Chondrocyte (in vitro differentiated cells): ENCODE measurements at places on chromosomes 6 and 20. TPM values are rescaled to one million over a fixed set of nuclear protein-coding genes. Genes with fewer than 3 reads are reported as not detected.

PRDM13 gene
- total RNA-seq = not detected in 3 replicates

DNA sequence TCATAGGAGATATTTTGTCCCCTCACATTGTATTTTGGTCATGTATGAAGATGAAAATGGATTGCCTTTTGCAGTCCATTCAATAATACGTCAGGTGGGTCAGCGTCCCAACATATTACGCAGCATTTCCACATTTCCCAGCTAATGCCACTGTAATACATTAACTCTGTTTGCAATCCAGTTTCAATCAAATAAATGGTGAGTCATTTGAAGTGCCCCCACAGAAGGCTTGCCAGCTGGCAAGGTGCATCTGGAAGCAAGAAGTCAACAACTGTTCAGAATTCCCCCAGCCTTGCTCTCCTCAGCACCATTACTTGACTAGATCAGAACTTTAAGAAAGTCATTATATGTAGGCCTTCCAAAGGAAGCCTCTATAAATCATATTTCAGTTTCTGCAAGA, 50.4 kb downstream of the PHACTR1 start:
- no peak for DNase-seq

DNA sequence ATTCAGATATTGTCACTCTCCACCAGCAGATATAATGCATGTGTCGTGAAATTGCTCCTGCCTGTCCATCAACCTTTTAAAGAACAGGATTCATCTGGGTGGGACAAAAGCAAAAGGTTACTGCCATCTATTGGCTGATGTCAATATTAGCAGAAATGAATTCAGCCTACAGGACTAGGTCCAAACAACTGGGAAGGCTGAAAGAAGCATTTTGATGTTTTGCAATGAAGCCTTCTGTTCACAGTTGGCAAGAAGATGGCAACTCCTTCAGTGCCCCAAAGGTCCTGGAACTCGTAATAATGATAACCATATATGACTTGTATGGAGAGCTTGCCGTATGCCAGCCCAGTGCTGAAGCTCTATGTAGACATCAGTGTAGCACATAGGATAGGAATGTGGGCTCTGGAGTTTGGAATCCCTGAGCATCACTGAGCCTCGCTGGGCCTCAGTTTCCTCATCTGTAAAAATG, 7.5 kb downstream of the BCAS1 start:
- no peak for DNase-seq

DNA sequence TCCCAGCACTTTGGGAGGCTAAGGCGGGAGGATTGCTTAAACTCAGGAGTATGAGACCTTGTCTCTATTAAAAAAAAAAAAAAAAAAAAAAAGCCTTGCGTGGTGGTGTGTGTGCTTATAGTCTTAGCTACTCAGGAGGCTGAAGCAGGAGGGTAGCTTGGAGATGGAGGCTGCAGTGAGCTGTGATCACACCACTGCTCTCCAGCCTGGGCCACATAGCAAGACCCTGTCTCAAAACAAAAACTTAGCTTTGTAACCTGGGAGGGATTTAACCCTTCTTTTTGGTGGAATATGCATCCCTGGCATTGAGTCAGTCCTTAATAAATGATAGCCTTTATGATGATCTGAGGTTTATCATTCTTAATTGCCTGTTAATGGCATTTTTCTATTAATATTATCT, 12.8 kb downstream of the ASXL1 start:
- DNase-seq = no peak

- no peak for DNase-seq
Observed at GRCh38 chr20:137668-138490, 4.5 kb upstream of the DEFB126 start.

DNA sequence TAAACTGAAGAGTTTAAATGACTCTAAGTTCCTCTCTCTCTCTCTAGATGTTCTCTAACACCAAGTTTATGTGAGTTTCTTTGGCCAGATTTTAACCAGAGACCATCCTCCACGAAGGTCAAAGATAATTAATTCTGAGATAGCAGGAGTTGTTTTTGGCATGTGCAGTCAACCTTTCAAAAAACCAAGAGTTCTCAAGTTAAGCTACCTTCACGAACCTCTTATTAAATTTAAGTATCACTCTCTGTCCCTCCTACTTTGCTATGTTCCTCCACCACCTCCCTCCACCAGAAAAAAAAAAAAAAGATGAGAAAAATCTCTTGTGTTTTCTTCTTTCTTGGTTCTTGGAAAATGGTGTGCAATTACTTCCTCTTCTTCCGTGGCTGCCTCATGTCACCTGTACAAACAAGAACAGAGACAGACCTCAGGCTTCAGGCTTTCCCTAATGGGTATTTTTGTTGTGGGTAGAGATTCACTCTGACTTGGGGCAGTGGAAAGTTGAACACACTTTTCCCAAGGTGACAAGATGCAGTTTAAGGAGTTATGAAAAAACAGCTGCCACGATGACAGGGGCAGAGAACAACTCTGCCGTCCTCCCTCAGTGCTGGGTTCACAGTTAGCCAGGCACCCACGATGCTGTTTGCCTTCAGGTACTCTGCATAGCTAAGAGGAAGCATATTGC, 64.3 kb downstream of the ADTRP start:
- DNase-seq = no peak

- no peak for DNase-seq
Observed at GRCh38 chr6:25035174-25035511, 99.4 kb upstream of the RIPOR2 start.

DNA sequence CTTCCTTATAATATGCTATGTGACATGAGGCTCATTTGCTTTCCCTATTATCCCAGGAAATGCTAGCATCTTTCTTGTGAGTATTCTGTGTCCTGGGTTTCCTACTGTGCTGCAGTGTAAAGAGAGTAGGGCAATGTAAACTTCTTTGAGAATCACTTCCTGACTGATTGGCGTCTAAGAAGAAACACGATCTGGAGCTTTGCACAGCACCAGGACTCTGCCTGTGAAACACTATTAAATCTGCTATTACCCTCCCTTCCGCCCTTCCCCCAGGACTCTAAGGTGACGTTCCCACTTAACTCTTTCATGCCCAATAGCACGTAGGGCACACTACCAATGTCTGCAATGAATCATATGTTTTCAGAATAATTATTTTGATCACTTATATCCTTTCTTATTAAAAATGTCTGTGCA, 607.3 kb upstream of the CITED2 start:
- no peak for DNase-seq

DNA sequence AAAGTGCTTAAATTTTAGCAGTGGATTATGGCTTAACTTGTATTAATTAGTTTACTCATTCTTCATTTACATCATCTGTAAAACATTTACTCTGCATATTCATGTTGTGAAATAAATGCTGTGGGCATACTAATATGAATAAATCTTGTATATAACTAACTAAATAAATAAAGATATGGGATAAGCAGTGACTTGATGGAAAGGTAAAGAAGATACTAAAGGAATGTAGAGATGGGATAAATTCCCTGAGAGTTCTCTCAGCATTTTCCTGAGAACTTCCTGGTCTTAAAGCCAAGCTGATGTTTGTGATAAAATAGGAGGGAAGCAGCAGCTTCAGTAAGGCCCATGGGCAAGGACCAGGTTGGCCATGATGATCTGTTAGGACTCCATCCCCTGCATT, 652.1 kb downstream of the RNF144B start:
- DNase-seq = no peak

DNA sequence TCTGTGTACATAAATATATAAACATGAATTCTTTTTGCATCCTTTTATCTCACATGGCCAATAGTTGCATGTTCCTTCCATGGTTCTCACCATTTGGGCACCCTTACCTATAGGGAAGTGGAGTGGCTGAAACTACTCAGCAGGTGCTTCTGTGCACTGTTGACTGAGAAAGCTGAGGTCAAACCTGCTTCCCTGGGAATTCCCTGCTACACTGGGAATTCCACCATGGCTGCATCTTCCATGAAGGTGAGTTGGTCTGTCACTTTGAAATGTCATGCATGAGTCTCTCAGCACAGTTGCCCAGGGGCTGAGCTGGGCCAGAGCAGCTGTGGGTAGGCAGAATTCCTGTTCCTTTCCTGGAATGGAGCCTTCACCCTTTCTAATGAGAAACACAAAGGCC, 193.8 kb upstream of the PRSS16 start:
- DNase-seq = no peak

- no peak for DNase-seq
Observed at GRCh38 chr20:60900618-60901017, 351.4 kb upstream of the CDH4 start.

DNA sequence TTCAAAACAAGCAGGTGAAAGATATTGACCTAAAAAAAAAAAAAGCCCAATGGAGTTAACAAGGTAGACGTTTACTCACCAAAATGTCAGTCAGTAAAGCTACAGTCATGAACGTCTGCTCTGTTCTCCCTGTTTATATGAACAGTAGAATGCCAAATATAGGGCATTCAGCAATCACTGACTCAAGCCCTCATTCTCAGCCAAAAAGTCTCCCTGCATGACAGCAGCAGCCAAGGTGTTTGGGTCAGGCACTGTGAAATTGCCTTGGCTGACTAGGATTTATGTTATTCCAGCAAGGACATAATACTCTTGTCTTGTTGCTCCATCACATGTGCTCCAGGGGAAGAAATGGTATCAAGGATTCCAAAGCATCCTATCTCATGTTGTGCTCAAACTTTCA, 194.7 kb upstream of the RSPO3 start:
- no peak for DNase-seq

BANF2 gene
- total RNA-seq = not detected in 3 replicates

EYA4 gene
- total RNA-seq = 1.7 to 8.6 TPM (median 7.9 TPM) in 3 replicates

RAET1L gene
- total RNA-seq = not detected in 3 replicates

DNA sequence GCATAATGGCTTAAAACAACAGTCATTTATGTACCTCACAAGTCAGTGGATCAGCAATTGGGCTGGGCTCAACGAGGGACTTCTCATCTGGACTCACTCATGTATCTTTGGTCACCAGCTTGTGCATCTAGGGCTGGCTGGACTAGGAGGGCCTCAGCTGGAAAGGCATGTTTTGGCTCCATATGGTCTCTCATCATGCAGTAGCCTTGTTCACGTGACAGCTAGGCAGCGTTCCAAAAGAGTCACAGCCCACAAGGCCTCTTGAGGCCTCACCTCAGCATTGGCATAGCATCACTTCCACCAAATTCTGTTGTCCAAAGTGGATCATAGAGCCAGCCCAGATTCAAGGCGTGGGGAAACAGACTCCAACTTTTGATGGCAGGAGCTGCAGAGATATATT, 110.1 kb downstream of the MAFB start:
- DNase-seq = no peak

DNA sequence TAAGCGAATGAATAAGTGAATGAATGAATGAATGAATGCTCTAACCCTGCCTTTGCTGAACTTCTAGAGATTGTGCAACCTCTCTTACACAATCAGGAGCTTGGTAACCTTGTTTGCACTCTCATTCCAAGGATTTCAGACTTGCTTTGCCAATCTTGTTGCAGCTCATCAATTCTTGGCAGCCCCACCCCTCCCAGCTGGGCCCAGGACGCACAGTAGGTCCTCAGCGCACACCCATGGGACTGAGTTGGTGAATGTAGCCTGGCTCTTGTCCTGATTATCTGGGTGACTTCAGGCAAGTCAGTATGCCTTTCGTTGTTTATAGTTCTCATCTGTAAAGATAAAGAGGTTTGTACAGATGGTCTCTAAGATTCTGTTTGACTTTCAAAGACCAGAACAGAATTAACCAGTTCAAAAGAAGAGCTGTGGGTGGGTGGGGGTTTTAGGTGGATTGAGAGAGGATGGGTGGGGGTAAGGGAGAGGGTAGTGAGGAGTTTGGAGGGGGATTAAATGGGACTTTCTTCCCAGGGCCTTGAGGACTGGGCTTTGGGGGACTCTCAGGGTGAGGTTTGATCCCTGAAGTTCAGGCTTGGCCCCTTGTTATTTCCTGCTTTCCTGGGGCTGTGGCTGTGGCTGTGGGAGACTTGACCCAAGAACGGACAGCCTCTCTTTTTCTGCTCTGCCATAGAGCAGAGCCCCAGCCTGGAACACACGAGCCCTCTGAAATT, 33.2 kb downstream of the VEGFA start:
- no peak for DNase-seq

GRCh38 chr6:158825951-158826306, 6.8 kb upstream of the EZR start:
- no peak for DNase-seq

DNA sequence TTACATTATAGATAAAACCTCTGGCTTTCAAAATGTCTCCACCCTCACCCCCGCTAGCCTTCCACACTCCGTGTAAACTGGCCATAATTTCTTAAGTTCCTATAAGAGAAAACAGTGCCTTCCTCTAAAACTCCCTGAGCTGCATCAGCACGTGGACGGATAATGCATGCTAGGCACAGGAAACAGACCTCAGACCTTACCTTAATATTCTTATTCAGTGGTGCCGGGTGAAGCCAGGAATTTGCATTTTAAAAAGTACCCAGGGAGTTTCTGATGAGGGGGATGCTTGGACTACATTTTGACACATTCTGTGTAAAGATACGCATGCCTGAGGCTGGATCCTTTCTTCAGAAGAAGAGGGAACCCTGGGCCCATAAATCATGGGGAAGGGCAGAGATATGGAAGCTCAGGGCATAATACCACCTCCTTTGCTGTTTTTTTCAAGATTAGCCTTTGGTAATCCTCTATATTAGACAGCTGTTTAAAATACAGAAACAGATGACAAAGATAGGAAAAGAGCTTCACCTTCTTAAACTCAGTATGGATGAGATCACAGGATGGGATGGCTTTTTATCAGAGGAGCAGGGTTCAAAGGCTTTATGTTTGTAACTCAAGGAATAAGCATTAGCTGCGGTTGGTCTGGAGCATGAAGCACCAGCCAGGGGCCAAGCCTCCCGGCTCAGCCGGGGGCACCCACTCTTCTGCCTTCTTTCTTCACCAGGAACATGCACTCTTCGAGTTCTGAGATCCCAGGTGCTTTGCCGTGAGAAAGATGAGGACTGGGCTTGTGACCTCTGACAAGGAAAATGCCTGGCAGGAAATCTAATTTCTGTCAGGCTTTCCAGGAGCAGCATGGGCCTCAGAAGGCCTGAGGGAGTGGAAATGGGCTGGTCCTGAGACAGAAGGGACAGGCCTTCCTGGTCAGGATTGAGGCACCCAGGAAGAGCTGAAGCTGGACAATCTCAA, 218.1 kb upstream of the SOX4 start:
- no peak for DNase-seq

FAM209B gene
- not detected in 3 replicates for total RNA-seq

ANKRD66 gene
- not detected in 3 replicates for total RNA-seq

DNA sequence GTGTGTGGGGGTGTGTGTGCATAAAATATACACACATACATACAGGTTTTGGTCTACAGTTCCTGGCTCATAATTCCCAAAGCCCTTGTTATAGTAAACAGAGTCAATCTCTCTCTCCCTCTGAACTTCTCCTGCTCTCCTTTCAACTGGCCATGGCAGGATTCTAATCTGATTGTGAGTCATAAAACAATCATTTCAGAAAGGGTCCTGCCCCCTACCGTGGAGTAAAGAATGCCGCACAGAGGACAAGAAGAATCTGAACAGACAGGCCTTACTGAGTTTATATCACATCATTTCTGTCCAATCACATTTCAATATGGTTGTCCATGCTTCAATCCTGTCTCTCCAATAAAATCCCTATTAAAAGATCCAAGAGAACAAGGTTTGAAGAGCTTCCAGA, 416.9 kb downstream of the FRK start:
- no peak for DNase-seq

PXDC1 gene
- total RNA-seq = 191 to 231 TPM (median 222 TPM) in 3 replicates

FOXC1 gene
- 84.2 to 125 TPM (median 84.4 TPM) in 3 replicates for total RNA-seq
